HT-29 (cell line): ENCODE measurements at places on chromosomes 12 and 14.

- DNase-seq: no peak
Observed at GRCh38 chr14:95097385-95097784, 59.9 kb downstream of the DICER1 start.

DNA sequence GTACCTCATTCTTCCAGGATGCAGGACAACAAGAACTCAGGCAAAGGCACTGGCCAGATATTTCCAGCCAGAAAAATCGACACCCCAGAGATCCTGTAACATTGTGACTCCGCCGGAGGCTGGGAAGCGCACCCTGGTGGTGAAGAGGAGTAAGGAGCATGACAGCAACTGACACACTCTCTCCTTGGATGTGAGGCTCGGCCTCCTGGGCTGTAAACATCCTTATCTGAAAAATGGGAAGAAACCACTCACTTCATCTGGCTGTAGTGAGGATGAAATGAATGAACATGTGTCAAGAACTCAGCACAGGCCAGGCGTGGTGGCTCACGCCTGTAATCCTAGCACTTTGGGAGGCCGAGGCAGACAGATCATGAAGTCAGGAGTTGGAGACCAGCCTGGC is 27.5 kb downstream of the TCHP start:
- DNase-seq: peak; percentile 55

DNA sequence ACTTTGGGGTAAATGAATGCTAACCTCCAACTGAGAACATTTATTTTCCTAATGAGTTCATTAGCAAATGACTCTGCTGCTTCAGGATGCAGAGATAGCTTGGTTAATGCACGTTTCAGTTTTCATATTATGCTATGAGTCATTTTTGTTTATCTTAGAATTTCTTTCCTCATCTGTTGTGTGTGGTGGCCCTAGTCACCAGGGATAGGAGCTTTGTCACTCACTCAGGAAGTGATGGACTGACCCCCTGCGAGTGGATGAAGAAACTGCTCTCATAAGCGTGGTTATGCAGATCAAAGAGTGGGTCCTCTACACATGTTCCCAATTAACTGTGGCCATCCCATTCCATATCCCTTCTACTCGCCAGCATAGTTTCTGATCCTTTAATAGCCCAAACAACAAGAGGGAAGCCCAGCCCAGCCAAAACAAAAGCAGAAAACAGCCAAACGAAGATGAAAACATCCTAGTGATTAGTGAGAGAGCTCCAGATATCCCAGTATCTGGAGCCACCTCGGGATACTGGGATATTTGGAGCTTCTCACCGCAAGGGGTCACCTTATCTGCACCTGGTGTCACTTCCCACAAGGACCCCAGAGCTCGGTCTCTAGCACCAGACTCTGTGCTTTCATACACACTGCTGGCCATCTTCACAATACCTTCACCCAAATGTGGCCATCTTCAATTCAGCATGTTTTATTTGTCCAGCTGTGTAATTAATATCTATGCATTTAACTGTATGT is 8.6 kb downstream of the TC2N start:
- peak; percentile 55 for DNase-seq

GRCh38 chr14:37118673-37119366 is 53.6 kb downstream of the SLC25A21 start:
- no peak for DNase-seq

DNA sequence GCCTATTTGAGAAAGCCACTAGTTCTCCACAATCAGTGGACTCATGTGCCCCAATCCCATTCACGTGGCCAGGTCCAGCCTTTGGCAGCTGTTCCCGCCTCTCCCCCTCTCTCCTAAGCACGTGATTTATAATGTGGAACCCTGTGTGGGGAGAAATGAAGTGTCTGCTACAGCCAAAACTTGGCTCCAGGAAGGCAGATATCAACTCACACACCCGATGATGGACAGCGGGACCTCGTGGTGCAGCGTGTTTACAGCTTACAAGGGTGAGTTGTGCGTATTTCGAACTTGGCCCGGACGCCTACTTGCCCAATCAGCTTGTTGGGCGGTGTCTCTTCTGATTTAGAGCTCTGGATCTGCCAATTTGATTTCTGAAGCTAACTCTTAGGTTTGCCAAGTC is 38.1 kb upstream of the FAM181A start:
- no peak for DNase-seq

GRCh38 chr12:108194585-108194984 is 65.5 kb downstream of the WSCD2 start:
- no peak for DNase-seq

- no peak for DNase-seq
Observed at GRCh38 chr12:1282670-1283315, 291.8 kb downstream of the ERC1 start.

DNA sequence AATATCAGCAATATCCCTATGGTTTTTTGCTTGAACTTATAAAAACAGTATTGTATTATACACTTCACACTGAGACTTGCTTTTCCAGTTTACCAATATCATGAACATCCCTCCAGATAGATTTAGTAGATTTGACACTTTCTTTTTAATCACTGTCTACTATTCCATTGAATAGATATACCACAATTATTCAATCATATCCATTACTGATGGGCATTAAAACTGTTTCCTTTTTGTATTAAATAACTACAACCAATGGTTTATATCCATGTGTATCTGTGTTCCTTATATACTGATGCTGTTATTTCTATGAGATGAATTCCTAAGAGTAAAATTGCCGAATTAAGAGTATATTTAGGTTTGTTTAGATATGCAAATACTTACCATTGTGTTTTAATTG is 13.0 kb upstream of the DHRS7 start:
- DNase-seq: no peak

- no peak for DNase-seq
Observed at GRCh38 chr12:63070709-63071108, 80.3 kb downstream of the AVPR1A start.

DNA sequence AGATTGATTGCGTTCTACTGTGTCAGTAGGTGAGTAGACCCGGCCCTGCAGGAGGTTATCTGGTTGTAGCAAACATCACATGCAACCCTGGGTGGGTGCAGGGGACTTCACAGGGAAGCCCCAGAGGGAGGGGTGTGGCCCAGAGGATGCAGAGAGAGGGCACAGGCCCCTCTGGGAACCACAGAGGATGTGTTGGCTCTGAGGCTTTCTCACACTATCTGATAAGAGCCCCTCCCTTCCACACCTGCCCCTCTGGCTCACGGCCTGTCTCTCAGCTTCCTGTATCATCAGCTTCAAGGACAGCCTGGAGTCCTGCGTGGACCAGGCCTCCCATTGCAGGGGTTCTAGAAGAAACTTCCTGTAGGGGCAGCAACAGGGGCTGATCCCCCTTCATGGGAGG is 101.9 kb downstream of the RIN3 start:
- DNase-seq: no peak

- DNase-seq: peak; percentile 26
Observed at GRCh38 chr14:95935228-95935822, 58.7 kb downstream of the TUNAR start.

- peak; percentile 52 for DNase-seq
Observed at GRCh38 chr12:130013771-130014484, 110.1 kb upstream of the TMEM132D start.

- no peak for DNase-seq
Observed at GRCh38 chr14:100615736-100616695, 28.8 kb upstream of the BEGAIN start.

- DNase-seq: no peak
Observed at GRCh38 chr14:36006623-36007022, 169.9 kb downstream of the PTCSC3 start.

- no peak for DNase-seq
Observed at GRCh38 chr12:29717540-29718100, 66.1 kb downstream of the TMTC1 start.

DNA sequence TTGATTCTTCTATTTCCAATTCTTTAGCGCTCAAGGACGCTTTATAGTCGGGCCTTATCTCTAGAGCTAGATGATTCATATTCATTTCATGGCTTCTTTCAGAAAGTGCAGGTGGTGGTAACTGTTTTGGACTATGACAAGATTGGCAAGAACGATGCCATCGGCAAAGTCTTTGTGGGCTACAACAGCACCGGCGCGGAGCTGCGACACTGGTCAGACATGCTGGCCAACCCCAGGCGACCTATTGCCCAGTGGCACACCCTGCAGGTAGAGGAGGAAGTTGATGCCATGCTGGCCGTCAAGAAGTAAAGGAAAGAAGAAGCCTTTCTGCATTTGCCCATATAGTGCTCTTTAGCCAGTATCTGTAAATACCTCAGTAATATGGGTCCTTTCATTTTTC is 241.9 kb downstream of the PAWR start:
- peak; percentile 62 for DNase-seq

DNA sequence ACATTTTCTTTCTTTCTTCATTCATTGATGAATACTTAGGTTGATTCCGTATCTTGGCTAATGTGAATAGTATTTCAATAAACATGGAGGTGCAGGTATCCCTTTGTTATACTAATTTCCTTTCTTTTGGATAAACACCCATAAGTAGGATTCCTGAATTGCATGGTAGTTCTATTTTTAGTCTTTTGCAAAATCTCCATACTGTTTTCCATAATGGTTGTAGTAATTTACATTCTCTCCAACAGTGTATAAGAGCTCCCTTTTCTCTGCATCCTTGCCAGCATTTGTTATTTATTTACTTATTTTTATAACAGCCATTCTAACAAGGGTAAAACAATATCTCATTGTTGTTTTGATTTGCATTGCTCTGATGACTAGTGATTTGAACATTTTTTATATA is 36.6 kb downstream of the PIK3C2G start:
- DNase-seq: no peak

DNA sequence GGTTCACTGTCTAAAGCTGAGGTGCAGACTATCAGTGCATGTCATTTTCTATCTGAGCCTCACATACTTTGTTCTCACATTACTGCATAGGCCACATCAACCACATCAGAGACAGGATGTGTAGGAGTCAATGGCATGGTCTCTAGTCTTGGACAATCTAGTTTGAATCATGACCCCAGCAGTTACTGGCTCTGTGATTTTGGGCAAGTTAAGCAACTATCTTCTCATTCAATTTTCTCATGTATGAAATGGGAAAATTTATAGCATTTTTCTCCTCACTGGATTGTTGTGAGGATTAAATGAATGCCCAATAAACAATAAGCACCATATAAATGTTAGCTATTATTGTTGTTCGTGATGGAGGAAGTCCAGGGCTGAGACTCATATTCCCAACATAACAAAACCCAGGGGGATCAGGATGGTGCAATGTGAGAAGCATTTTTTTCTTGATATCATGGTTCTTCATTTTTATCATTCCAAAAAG is 432.6 kb downstream of the LRIG3 start:
- no peak for DNase-seq

- DNase-seq: no peak
Observed at GRCh38 chr14:64711039-64711438, 6.8 kb downstream of the PLEKHG3 start.

DNA sequence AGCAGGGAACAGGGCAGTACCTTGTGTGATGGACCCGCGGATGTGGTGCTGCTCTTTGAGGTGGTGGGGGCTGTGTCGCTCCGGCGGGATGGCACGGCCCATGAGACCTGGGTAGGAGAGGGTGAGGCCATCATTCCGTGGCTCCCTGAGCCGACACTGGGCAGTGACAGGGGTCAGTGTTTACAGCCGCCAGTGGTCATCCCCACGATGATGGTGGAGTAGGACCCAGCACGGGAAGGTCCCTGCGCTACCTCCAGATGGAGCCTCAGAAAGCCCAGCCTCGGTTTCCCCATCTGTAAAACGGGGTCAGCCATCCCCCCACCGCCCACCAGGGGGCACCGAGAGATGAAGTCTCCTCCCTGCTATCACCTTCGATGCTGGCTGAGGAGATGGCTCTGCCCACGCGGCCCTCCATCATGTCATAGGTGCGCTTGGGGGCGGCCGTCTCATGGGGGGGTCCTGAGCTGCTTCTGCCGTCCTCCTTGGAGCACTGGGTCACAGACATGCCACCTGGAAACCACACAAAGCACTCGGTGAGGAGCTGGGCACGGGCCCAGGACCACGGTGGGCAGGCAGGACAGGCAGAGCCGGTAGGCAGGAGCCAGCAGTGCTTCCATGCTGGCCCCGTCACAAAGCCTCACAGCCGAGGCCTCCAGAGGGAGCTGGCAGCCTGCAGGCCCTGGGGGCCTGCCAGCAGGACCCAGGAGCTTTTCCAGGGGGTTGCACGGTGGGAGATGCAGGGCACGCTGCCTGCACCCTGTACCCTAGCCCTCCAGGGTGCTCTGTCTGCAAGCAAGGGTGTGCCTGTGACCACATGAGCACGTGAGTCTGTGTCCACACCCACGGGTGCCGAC is 53.1 kb downstream of the RFLNA start:
- DNase-seq: no peak

- DNase-seq: no peak
Observed at GRCh38 chr14:92389598-92390158, 66.7 kb downstream of the SLC24A4 start.

DNA sequence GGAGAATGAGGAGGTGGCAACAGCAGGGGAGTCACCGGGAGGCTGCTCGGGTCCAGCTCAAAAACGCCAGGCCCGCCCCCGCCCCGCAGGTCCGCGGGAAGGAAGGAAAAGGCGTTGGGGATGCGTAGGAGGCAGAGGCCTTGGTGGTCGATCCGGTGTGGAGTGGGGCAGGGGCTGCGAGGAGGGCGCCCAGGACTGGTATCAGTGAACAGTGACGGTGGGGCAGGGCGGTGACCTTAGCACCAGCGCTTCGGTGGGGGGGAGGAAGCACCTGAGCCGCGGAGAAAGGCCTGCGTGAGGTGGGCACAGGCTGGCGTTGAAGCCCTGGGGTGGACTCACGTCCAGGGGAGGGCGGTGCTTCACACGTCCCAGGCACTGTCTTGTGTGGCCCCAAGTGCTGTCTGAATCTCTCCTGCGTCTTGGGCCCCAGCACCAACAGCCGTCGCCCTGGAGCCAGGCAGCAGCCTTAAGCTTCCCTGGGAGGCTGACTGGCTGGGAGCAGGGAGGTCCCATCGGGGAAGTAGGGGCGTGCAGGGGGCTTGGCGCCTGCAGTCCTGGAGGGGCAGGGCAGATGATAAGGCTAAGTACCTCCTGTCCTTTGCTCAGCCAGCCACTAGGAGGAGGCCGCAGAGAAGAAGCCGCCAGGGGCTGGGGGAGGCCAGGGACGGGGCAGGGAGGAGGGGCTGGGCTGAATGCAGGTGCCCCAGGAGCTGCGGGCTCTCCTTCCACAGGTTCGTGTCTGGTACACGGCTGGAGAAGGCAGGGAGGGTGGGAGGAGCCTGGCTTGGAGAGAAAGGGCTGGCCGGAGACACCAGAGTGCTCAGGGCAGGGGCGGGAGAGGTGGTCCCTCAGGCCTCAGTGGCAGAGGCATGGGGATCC is 26.5 kb downstream of the ZBTB42 start:
- no peak for DNase-seq

- DNase-seq: no peak
Observed at GRCh38 chr14:68782091-68782981, 10.5 kb downstream of the ZFP36L1 start.
